ENCODE measurements at places on chromosomes 2 and 18.

- H3K4me3 ChIP-seq, result no peak overlapping the region
- no peaks in the 10 kb centered on the region for H3K4me1 ChIP-seq
- H3K36me3 ChIP-seq, result no peaks in the 10 kb centered on the region
- no peak for DNase-seq
Measured at GRCh38 chr2:51778806-51779205, 746.9 kb upstream of the NRXN1 start.

GRCh38 chr2:208369091-208369490 is 37.5 kb upstream of the PTH2R start:
- no peaks in the 10 kb centered on the region for H3K27me3 ChIP-seq
- no peaks in the 10 kb centered on the region for H3K36me3 ChIP-seq
- no peak overlapping the region for H3K27ac ChIP-seq
- no peak overlapping the region for H3K4me3 ChIP-seq
- no peak for DNase-seq

- H3K27me3 ChIP-seq, result no peaks in the 10 kb centered on the region
- no peaks in the 10 kb centered on the region for H3K4me1 ChIP-seq
- no peaks in the 10 kb centered on the region for H3K36me3 ChIP-seq
- H3K27ac ChIP-seq, result no peak overlapping the region
- H3K4me3 ChIP-seq, result no peak overlapping the region
Measured at GRCh38 chr2:214547931-214548330, 137.1 kb downstream of the VWC2L start.

GRCh38 chr2:83640506-83640905 is 818.6 kb downstream of the SUCLG1 start:
- no peaks in the 10 kb centered on the region for H3K27me3 ChIP-seq
- no peak overlapping the region for H3K4me3 ChIP-seq
- no peak for DNase-seq
- no peaks in the 10 kb centered on the region for H3K4me1 ChIP-seq

DNA sequence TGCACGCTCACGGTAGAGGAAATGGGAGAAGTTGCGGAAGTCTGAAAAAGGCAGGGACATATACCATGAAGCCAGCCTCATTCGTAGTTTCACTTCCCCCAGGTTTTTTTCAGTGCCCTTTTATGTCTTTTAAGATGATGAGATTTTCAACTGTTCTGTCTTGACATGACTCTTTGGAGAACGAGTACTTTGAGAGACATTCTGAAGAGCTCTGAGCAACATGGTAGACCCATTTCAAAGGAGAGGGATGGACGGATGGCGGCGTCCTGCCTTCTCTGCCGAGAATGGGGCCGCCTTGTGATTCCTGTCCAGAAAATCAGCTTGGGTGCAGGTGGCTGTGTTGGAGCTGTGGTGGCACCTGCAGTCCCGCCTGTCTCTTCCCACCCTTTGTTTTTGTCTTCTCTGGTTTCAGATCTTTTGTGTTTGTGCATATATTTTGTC is 41.7 kb downstream of the SH3BP4 start:
- no peaks in the 10 kb centered on the region for H3K36me3 ChIP-seq
- H3K4me3 ChIP-seq, result no peak overlapping the region
- H3K27me3 ChIP-seq, result no peaks in the 10 kb centered on the region
- peaks cover 33% of the 10 kb centered on the region for H3K4me1 ChIP-seq
- no peak overlapping the region for H3K27ac ChIP-seq

DNA sequence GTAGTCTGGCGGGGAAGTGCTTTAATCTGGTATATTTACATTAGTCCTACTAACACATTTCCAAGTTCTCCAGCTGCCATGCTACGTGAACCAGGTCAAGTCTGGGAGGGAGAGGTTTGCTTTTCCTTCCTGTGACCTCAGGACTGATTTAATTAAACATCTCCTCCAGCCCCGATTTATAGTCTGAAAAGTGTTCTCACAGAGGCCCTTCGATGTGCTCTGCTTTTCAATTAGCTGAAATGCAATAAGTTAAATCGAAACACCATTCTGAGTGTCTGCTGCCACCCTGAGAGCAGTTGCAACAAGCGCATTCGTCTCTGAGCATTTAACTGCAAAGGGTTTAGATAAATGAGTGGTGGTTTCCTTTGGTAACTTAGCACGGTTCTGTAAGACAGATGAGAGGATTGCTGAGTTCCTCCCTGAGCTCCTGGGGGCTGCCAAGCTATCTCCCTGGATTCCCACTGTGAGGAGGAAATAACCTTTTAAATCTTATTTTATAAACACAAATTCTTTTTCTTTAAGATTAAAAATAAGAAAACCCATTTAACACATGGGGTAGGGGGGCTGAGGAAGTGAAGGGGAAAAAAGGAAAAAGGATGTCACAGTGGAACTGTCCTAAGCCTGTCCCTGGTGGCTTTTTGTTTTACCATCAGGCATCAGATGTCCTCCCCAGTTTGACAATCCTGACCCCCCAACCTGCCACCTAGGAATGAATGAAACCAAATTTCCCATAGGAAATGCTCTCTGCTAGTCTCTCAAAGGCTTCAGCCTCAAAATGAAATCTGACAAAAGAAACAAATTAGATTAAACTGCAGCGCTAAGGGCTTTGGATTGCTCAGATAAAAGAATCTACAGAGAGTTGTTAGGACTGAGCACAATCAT is 56.5 kb upstream of the CREB1 start:
- no peaks in the 10 kb centered on the region for H3K27me3 ChIP-seq
- H3K4me1 ChIP-seq, result peaks cover 6% of the 10 kb centered on the region
- no peak overlapping the region for H3K27ac ChIP-seq

DNA sequence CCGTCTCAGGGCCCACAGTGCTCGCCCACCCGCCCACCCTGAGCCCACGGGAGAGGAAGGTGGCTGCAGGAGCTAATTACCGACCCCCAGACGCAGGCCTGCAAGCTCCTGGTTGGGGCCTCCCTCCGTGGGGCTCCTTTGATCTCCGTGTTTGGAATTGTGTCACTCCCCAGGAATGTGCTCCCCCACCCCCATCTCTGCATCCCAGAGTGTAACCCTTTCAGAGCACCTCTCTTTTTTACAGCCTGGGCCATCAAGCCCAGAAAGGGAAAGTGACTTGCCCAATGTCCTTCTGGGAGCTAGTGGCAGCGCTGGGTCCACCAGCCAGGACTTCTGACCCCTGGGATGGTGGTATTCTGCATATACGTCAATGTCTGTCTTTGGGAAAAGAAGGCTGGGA is 335.1 kb downstream of the CYRIA start:
- H3K27me3 ChIP-seq, result no peaks in the 10 kb centered on the region
- no peak overlapping the region for H3K27ac ChIP-seq
- no peak for DNase-seq
- no peaks in the 10 kb centered on the region for H3K4me1 ChIP-seq
- no peaks in the 10 kb centered on the region for H3K36me3 ChIP-seq

DNA sequence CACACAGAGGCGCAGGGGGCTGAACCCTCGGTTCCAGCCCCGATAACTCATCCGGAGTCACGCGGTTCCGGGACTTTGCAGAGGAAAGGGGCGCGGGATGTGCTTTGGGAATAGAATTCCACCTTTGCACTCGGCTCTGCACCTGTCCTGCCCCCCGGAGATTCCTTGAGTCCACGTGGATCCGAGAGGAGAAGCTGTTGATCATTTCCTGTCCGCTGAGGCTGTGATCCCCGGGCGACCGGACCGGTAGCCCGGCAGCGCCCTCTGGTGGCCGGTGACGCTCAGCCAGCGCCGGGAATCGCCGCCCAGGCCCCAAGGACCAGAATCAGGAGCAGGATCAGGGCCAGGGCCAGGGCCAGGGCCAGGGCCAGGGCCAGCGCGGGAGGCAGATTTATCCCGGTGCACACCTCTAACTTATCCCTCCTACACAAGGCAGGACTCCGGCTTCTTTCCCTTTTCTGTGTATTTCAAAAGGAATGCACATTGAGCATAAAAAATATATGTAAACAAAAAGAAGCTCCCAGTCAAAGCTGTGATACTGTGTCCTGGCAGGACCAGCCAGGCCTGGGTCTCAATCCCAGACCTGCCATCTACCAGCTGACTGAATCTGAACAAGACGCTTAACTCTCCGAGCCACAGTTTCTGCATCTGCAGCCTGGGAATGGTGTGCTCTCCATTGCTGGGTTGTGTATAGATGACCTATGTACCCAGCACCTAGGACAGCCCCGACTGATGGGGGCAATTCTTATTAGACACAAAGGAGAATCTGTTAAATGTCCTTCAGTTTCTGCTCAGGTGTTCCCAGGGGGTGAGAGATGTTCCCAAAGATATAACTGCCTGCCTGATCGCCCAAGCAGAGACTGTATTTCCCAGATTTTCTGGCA is 8.5 kb upstream of the SPATA3 start:
- no peaks in the 10 kb centered on the region for H3K36me3 ChIP-seq
- peaks cover 10% of the 10 kb centered on the region for H3K27me3 ChIP-seq
- H3K27ac ChIP-seq, result no peak overlapping the region
- H3K4me1 ChIP-seq, result peaks cover 8% of the 10 kb centered on the region
- peak; percentile 82 for DNase-seq
